ENCODE measurements at places on chromosomes 1 and 21. TPM values are rescaled to one million over a fixed set of nuclear protein-coding genes. Genes with fewer than 3 reads are reported as not detected.

RIPPLY3 gene
- total RNA-seq: not detected

S100A4 gene
- total RNA-seq: 85.6 TPM

PLEKHA6 gene
- total RNA-seq: 4.6 TPM

RHD gene
- total RNA-seq: not detected

RCAN3 gene
- 25.6 TPM for total RNA-seq

LGALS8 gene
- total RNA-seq: 89.5 TPM

KCNK1 gene
- total RNA-seq: 6.7 TPM

LHX4 gene
- total RNA-seq: not detected

SYT2 gene
- not detected for total RNA-seq

CRYBG2 gene
- total RNA-seq: not detected

MIS18A gene
- 7.0 TPM for total RNA-seq

DNA sequence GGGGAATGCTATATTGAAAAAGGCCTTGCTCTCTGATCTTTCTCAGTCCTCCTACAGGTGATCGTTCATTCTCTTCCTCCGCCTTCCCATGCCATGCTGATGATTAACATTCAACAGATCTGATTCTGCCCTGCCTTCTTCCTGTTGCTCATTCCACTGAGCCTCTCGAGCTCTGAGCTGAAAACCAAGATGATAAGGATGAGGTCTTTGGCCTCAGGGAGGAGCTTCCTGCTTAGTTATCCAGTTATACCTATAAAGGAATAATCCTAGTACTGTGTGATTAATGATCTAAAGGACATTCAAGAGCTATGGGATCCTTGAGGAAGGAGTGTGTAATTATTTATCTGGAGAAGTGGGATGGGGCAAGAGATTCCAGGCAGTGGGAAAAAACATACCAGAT, 25.2 kb upstream of the MAP3K7CL start:
- DNase-seq: no peak

- DNase-seq: no peak
These were observed 8.9 kb upstream of the PRMT6 start for GRCh38 chr1:107047602-107048001.

DNA sequence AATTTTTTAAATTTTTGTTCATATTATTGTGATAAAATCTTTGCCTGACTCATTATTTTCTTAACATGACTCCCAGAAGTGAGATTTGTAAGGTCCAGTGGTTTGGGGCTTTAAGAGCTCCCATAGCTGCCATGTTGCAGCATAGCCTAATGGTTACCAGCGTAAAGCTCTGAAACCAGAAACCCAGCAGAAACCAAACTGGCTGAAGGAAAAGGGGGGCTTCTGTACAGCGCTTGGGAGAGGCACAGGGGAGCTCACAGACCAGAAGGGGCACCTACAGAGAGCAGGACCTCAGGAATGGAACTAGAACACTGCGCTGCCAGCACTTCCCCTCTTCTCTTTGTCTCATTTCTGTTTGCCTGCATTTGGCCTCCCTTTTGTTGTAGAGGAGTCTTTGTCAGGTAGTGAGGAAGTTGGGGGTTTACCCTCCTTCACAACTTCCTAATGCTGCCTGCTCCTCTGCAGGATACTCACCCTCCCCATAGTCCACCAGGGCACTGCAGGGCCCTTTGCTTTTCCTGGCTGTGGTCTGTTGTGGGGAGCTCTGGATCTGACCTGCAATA, 2.6 kb upstream of the PYCR2 start:
- no peak for DNase-seq

GRCh38 chr1:89965193-89965768, 29.6 kb upstream of the ZNF326 start:
- no peak for DNase-seq

GRCh38 chr1:13494712-13495111, 19.1 kb downstream of the LRRC38 start:
- DNase-seq: no peak

GRCh38 chr1:227885648-227886502, 61.9 kb downstream of the WNT9A start:
- DNase-seq: peak; percentile 27

DNA sequence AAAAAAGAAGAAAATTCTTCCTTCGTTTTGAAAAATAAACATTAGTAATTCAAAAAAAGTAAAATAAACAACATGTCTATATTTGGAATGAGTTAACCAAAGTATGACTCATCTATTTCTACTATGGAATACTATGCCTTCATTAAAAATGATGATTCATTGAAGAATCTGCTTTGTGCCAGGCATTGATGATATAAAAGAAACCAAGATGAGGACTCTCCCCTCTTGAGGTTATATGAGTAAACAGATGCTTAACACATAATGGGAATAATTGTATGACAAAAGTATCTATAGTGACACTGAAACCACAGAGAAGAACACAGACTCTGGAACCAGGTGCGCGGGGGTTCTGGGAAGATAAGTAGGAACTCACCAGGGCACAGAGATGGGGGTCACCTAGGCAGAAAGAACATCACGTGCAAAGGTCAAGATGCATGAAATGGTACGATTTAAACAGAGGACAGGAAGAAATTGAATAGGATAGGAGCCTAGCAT, 18.8 kb downstream of the ELF3 start:
- DNase-seq: no peak

DNA sequence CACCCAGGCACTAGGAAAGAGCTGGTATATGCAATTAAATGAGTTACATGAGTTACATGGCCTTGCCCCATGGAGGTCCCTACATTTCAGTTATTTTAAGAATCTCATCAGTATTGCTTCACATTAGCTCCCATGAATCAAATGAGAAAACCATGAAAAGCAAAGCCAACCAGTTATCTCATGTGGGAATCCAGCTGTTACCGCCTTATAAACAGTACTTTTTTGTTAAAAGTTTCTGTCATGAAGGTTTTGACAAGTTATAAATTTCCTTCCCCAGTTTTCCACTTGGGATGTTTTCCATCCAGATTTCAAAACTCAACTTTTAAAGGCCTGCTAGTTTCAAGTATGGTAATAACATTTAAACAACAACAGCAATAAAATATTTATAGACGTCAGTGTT, 544.8 kb downstream of the NUF2 start:
- no peak for DNase-seq

DNA sequence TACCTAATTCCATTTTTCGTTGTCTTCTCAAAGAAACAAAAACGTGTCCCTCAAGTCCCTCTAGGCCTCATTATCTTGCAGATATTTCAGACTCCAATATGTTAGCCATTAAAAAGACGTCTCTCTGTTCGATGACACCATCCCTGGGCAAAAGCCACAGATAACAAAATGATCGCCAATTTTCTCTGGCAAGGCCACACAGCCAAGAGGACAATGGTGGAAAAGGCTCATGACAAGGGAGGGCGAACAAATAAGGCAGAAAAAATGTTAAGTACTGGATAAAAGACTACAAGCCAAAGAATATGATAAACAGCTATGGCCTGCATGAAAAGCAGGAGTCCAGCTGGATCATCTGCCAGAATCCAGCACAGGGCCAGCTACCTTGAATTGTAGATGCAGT, 82.9 kb downstream of the TBX15 start:
- DNase-seq: no peak

DNA sequence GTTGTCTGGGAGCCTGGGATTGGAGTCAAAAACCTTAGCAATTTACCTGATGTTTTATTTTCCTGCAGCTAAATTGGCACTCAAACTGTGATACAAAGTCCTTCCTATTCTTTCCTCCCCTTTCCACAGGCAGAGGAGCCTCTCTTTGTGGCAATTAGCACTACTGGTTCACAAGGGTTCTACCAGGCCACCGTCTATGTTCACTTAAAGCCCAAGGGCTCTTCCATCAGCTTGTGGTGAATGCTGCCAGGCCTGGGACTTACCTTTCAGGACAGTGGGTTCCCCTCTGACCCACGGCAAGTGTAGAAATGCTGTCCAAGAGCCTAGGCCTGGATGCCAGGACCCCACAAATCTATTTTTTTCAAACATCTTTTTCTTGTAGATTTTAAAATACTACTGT, 251.9 kb upstream of the B3GALT2 start:
- no peak for DNase-seq

- DNase-seq: no peak
These were observed 327.3 kb downstream of the SIPA1L2 start for GRCh38 chr1:232302376-232303221.

DNA sequence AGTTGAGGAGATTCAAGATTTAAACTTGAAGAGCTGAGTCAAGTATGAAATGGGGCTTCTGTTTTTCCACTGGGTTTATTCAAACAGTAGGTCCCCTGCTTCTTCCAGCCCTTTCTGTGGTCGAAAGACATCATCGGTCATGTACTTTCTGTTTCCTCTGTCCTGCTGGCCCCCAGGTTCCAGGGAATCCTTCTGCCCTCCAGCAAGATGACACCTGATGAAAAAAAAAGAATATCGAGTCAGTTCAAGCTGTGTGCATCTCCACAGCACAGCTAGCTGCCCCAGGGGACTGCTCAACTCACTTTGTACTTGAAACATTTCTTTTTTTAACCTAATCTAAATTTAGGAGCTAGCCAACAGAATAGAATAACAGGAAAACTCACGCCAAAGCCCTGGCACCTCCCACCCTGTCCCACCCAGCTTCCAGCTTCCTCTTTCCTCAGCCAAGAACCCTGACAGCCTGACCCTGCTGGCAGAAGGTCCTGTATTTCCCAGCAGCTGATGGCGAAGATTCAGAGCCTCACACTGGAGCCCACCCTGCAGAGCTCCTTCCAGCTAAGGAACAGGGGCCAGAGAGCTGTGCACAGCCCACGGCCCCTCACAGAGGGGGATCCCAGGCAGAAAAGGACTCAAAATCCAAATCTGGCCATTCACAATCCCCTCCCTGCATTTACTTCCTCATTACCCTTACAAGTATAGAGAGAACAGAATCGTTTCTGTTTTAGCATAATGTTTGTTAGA, 176.5 kb downstream of the PSMG1 start:
- no peak for DNase-seq

DNA sequence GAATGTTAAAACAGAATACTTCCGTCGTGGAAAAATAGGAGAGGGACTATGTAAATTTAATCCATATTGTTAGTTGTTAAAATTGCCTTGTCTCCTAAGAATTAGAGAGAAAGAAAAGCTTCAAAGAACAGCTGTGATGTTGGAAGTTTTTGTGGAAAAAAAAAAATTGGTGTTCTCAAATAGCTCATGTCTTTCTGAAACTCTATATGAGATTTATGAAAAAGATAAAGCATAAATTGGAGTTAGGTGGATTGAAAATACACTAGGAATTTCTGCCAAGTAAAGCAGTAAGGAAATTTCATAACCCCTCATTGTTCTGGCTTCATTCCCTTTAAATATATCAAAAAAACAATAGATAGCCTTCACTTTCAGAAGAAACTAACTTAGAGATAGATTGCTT, 274.0 kb upstream of the ADAMTS5 start:
- no peak for DNase-seq

- no peak for DNase-seq
These were observed 348.7 kb upstream of the PBX1 start for GRCh38 chr1:164210211-164210739.

- no peak for DNase-seq
These were observed 58.1 kb downstream of the RPAP2 start for GRCh38 chr1:92356956-92357355.

DNA sequence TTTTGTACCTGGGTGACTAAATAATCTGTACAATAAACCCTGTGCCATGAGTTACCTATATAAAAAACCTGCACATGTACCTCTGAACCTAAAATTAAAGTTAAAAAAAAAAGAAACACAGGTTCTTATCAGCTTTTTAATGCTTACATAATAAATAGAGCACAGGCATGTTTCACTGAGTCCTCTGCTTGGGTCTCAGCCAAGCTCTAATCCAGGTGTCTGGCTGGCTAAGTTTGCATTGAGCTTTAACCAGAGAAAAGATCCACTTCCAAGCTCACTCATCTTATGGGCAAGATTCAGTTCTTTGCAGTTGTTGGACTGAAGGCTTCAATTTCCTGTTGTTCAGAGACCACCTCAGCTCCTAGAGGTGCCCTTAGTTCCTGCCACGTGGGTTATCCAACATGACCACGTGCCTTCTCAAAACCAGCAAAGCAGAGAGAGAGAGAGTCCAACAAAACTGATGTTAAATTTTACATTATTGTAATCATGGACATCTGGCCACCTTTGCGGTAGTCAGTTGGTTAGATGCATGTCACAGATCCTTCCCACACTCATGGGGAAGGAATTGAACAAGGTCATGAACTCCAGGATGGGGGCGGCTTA, 68.2 kb upstream of the TMPRSS2 start:
- no peak for DNase-seq

DNA sequence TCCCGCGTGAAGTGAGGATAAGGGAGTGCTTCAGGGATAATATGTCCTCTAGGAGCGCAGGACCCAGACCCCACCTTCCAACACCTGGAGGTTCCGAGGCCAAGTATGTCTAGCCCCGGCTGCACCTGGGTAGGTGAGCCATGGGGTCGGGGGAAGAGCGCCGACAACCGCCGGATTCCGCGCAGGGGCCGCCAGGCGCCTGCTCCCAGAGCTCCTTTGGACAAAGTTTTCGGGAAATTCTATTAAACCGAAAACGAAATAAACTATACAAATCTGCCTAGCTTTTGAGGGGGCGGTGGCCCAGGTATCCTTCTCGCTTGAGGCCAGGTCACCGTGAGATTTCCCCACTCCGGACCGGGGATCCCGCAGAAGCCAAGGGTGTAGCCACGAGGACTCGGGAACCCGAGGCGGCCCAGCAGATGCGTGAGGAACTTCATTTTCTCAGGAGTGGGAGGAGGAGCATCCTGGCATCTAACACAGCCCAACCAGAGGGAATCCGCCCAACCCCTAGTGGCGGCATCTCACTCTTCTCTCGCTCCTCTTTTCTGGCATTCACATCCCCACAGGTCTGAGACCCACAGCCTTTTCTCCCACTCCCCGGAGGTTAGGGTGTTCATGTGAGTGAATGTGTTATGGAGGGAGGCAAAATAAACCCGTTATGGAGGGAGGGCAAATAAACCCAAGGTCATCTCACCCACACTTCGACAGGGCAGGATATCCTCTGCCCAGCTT, 2.3 kb upstream of the DMRTA2 start:
- no peak for DNase-seq

DNA sequence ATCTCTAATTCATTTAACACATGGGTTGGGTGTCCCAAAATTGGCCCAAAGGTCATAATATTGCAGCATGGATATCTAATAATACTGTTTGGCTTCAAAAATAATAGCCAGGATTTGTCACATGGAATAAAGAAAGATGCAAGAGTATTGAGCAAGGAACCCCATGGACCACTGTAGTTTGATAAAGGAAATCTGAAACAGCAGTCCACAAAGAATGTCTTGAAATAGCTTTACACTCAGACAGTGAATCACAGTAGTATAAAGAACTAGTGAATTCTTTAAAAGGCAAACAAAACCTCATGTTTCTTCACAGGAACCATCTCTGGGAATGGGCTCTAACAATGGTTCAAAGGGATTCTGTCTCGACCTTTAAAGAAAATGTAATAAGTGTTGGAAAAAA, 576.1 kb upstream of the ZRANB2 start:
- no peak for DNase-seq
